ENCODE measurements at places on chromosomes 3 and 15.

- peak overlapping the region; percentile 89 for H3K4me3 ChIP-seq
- peak; percentile 38 for DNase-seq
- H3K36me3 ChIP-seq: peaks cover 10% of the 10 kb centered on the region
- H3K27me3 ChIP-seq: peaks cover 42% of the 10 kb centered on the region
- peaks cover 21% of the 10 kb centered on the region for H3K4me1 ChIP-seq
- no peak overlapping the region for H3K27ac ChIP-seq
Measured at GRCh38 chr15:75348562-75349350, 1.9 kb downstream of the NEIL1 start.

DNA sequence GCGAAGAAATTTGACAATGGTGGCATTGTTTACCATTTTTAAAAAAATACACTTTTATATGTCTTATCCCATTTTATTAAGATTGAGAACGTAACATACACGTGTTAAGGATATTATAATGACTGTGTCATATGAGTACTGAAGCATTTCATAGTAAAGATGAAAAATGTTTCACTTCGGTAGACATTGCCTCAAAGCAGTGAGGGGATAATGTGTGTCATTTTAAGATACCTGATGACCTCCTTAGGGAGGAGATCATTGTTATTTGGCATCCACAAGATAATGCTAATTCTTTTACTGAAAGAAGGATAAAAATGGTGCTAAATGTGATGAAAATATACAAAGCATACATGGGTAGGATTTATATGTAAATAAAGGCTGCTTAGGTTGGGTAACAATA lies 107.3 kb downstream of the STAC start:
- DNase-seq: no peak
- no peak overlapping the region for H3K4me3 ChIP-seq
- peaks cover 2% of the 10 kb centered on the region for H3K27me3 ChIP-seq

- no peak for DNase-seq
- H3K4me3 ChIP-seq: no peak overlapping the region
- H3K4me1 ChIP-seq: peaks cover 26% of the 10 kb centered on the region
- no peaks in the 10 kb centered on the region for H3K36me3 ChIP-seq
Measured at GRCh38 chr3:99783011-99783573, 34.6 kb upstream of the CMSS1 start.

DNA sequence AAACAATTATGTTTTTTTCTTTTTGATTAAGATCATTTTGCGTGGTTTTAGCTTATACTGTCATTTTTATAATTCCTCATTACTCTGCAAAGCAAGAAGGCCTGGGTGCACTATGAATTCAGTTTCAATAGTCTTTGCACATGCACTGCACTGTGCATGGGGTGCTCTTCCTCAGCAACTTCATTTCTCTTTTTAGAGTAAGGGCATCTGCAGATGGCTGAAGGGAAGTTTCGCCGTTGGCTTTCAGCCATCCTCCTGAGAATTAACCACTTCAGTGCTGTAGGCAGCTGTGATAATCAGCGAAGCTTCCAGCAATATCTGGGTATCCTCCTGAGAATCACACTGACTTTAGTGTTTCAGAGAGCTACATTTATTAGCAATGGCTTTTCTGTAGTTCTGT lies 284.8 kb downstream of the GBE1 start:
- DNase-seq: no peak
- H3K27me3 ChIP-seq: no peaks in the 10 kb centered on the region
- H3K27ac ChIP-seq: no peak overlapping the region
- peaks cover 9% of the 10 kb centered on the region for H3K4me1 ChIP-seq
- no peaks in the 10 kb centered on the region for H3K36me3 ChIP-seq

DNA sequence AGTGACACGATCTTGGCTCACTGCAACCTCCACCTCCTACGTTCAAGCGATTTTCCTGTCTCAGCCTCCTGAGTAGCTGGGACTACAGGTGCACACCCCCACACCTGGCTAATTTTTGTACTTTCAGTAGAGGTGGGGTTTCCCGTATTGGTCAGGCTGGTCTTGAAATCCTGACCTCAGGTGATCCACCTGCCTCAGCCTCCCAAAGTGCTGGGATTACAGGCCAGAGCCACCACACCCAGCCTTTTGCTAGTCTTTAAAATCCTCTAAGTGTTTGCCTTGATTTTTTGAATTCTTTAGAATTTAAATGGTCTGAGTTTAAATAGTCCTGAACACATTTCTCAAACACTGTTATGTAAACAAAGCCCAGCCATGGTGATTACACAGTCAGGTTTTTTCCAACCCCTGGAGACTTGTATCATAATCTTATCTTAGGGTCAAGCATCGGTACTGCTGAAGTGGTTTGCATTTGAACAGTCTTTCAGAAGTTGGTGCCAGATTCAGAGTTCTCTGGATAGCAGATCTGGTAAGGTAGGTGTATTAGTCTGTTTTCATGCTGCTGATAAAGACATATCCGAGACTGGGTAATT lies 28.2 kb upstream of the PIAS1 start:
- H3K4me3 ChIP-seq: no peak overlapping the region
- peaks cover 5% of the 10 kb centered on the region for H3K27me3 ChIP-seq
- H3K4me1 ChIP-seq: peaks cover 14% of the 10 kb centered on the region
- no peaks in the 10 kb centered on the region for H3K36me3 ChIP-seq
- H3K27ac ChIP-seq: no peak overlapping the region

- no peak for DNase-seq
- H3K36me3 ChIP-seq: no peaks in the 10 kb centered on the region
- peaks cover 56% of the 10 kb centered on the region for H3K4me1 ChIP-seq
- H3K4me3 ChIP-seq: no peak overlapping the region
- H3K27me3 ChIP-seq: peaks cover 11% of the 10 kb centered on the region
Measured at GRCh38 chr15:65213241-65213640, 2.0 kb upstream of the CILP start.

DNA sequence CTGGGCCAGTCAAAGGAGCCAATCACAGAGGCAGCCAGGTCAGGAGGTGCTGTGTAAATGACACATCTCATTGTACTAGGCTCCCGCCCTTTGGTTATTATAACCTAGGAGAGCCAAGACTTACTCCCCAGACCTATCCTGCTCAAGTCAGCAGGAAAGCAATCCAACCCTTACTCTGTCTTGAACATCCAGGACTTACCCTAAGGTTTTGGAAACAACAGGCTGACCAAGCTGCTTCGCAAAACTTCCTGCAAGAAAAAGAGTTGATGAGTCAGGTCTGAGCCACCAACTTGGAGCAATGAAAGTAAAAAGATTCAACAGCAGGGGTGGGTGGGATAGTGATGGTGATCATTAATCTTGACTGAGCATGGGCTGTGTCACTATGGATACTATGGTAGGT lies 144.4 kb downstream of the MYLK start:
- peaks cover 16% of the 10 kb centered on the region for H3K36me3 ChIP-seq
- no peak overlapping the region for H3K27ac ChIP-seq
- peaks cover 8% of the 10 kb centered on the region for H3K27me3 ChIP-seq

- H3K36me3 ChIP-seq: no peaks in the 10 kb centered on the region
- no peaks in the 10 kb centered on the region for H3K27me3 ChIP-seq
- H3K27ac ChIP-seq: no peak overlapping the region
- DNase-seq: no peak
Measured at GRCh38 chr3:100046986-100047385, 67.3 kb downstream of the FILIP1L start.

DNA sequence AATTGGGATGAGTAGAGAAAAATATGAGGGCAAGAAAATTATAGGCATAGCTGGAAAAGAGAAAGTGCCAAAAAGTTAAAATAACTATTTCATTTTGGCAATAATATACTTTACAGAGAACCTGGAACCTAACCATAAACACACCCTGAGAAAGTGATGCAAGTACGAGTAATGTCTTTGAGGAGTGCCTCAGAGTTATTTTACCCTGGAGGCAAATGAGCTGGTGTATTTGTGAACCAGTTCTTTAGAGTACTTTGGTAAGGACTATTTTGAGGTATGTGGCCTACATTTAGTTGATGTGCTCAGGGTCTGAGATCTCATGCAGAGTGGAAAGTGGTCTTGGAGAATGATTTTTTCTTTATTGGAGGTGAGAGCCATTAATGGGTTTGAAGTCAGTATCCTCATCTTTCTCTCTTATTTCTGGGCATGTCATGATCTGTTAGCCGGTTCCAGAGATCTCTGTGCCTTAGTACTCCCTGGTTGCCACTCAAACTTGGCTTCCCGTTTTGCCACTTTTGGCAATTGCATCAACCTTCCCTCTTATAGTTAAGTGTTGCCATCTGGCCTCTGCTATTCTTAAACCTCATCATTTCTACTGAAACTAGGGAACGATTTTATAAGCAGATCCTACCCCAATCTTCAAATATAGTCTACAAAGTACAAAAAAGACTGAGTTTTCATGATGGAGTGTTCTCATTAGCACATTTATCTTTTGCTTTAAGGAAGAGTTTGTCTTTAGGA lies 145.7 kb downstream of the EPHA6 start:
- no peaks in the 10 kb centered on the region for H3K4me1 ChIP-seq
- H3K27ac ChIP-seq: no peak overlapping the region
- no peak for DNase-seq
- no peaks in the 10 kb centered on the region for H3K27me3 ChIP-seq
- H3K4me3 ChIP-seq: no peak overlapping the region

GRCh38 chr15:77981281-77982126 lies 96.0 kb downstream of the TBC1D2B start:
- no peaks in the 10 kb centered on the region for H3K36me3 ChIP-seq
- H3K27ac ChIP-seq: no peak overlapping the region
- DNase-seq: no peak

GRCh38 chr3:10330319-10330718 lies 9.4 kb upstream of the SEC13 start:
- no peaks in the 10 kb centered on the region for H3K36me3 ChIP-seq
- DNase-seq: no peak
- no peaks in the 10 kb centered on the region for H3K4me1 ChIP-seq
- H3K27ac ChIP-seq: no peak overlapping the region
- peaks cover 86% of the 10 kb centered on the region for H3K27me3 ChIP-seq

GRCh38 chr15:52246686-52247431 lies 48.7 kb downstream of the MYO5C start:
- no peak overlapping the region for H3K4me3 ChIP-seq
- no peaks in the 10 kb centered on the region for H3K36me3 ChIP-seq
- H3K27ac ChIP-seq: no peak overlapping the region
- peaks cover 4% of the 10 kb centered on the region for H3K27me3 ChIP-seq

DNA sequence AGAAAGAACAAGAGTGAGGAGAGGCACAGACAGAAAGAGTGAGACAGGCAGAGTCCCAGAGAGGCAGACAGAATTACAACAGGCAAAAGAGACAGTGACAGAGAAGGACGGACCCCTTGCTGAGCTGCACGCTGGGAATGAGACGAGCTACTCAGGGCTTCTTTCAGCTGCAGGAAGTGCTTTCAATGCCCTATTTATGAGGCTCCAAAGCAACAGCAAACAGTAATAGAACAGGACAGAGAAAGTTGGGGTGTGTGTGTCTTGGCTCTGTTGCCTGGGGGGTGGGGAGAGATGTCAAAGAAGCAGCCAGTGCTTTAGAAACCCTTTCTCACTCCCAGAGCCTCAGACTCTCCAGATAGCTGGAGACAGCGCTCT lies 502 bp upstream of the TIMP4 start:
- DNase-seq: no peak
- H3K27me3 ChIP-seq: peaks cover 2% of the 10 kb centered on the region
- peak overlapping the region; percentile 57 for H3K27ac ChIP-seq
- peak overlapping the region; percentile 73 for H3K4me3 ChIP-seq

DNA sequence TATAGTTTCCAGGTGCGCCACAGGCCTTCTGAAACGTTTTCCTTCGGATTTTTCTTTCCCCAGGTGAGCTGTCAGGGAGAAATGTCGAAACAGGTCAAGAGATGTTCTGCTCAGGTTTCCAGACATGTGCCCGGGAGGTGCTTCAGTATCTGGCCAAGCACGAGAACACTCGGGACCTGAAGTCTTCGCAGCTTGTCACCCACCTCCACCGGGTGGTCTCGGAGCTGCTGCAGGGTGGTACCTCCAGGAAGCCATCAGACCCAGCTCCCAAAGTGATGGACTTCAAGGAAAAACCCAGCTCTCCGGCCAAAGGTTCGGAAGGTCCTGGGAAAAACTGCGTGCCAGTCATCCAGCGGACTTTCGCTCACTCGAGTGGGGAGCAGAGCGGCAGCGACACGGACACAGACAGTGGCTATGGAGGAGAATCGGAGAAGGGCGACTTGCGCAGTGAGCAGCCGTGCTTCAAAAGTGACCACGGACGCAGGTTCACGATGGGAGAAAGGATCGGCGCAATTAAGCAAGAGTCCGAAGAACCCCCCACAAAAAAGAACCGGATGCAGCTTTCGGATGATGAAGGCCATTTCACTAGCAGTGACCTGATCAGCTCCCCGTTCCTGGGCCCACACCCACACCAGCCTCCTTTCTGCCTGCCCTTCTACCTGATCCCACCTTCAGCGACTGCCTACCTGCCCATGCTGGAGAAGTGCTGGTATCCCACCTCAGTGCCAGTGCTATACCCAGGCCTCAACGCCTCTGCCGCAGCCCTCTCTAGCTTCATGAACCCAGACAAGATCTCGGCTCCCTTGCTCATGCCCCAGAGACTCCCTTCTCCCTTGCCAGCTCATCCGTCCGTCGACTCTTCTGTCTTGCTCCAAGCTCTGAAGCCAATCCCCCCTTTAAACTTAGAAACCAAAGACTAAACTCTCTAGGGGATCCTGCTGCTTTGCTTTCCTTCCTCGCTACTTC lies 3.8 kb downstream of the BHLHE40 start:
- H3K36me3 ChIP-seq: peaks cover 19% of the 10 kb centered on the region
- H3K27me3 ChIP-seq: peaks cover 5% of the 10 kb centered on the region
- peak overlapping the region; percentile 40 for H3K27ac ChIP-seq
- H3K4me1 ChIP-seq: peaks cover 74% of the 10 kb centered on the region
- peak overlapping the region; percentile 78 for H3K4me3 ChIP-seq
- DNase-seq: no peak

- H3K27me3 ChIP-seq: peaks cover 6% of the 10 kb centered on the region
- H3K4me1 ChIP-seq: peaks cover 31% of the 10 kb centered on the region
- no peaks in the 10 kb centered on the region for H3K36me3 ChIP-seq
- no peak for DNase-seq
Measured at GRCh38 chr3:12973827-12974226, 99.4 kb downstream of the IQSEC1 start.

DNA sequence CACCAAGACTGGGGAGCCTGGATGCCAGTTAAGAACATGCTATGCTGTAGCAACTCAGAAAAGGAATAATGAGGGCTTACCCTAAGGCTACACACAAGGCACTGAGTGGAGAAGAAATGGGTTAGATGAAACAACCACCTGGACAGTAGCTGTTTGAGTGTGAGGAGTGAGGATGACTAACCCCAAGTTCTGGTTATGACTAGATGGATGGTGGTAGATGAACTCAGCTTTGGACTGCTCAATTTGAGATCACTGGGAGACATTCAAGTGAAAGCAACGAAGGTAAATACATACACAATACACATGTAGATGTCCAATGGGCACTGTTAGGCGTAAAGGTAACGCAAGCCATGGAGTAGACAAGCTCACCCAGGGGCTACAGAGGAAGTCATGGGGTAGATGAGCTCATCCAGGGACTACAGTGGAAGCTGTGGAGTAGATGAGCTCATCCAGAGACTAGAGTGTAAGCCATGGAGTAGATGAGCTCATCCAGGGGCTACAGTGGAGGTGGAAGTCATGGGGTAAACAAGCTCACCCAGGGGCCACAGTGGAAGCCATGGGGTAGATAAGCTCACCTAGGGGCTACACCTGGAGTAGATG lies 98.3 kb downstream of the ANO10 start:
- H3K4me1 ChIP-seq: no peaks in the 10 kb centered on the region
- no peak overlapping the region for H3K27ac ChIP-seq
- no peak for DNase-seq
- H3K4me3 ChIP-seq: no peak overlapping the region

GRCh38 chr3:27646896-27647295 lies 75.2 kb downstream of the EOMES start:
- H3K36me3 ChIP-seq: no peaks in the 10 kb centered on the region
- H3K27me3 ChIP-seq: peaks cover 7% of the 10 kb centered on the region
- no peak for DNase-seq
- H3K4me1 ChIP-seq: no peaks in the 10 kb centered on the region
- no peak overlapping the region for H3K4me3 ChIP-seq
